ENCODE measurements at places on chromosomes 5 and 9.

DNA sequence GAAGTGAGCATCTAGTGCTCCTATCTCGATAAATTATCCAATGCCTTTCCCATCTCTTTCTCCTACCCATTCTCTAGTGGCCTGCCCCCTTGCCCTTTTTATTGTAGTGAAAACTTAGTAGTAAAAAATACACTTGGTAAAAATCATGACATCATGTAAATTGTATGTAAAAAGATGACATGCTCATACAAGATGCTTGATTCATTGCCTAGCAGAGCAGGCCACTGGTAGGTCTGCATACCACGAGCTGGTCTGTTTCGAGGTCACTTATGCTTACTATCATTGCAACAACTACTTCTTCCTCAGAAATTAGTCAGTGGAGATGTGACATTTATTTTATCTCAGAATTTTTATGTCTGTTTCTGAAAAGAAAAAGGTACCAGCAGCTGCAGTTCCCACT lies 177.3 kb downstream of the C9orf152 start:
- no peak for DNase-seq

GRCh38 chr5:149497357-149497756 lies 53.9 kb downstream of the CSNK1A1 start:
- DNase-seq, result no peak

DNA sequence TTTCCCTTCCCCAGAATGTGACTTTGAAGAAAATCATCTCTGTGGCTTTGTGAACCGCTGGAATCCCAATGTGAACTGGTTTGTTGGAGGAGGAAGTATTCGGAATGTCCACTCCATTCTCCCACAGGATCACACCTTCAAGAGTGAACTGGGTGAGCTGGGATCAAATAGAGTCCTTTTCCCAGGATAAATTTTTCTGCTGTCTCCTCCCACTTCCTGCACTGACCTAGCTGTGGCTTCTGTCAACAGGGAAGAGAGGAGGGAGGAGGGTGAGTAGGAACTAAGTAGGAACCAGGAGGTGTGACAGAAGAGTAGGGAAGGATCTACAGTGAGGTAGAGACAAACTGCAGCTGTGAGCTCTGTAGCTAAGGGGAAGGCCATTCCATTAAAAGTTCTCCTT lies 69.3 kb downstream of the MAMDC2 start:
- DNase-seq, result no peak

DNA sequence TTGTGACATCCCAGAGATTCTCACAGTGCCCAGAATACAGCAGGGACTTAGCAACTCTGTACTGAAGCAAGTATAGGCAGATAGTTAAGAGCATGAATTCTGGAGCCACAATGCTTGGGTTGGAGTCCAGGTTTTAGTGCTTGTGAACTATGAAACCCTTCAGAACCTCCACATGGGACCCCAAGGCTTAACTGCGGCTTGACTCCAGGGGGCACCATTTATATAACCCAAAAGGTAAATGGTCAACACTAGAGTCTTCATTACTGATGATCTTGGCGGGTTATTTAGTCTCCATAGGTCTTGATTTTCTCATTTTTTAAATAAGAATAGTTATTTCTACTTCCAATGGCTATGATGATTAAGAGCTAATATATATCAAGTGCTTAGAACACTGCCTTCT lies 390.3 kb downstream of the TAF11L14 start:
- DNase-seq, result no peak

GRCh38 chr9:121736934-121737462 lies 85.6 kb downstream of the DAB2IP start:
- DNase-seq, result peak; percentile 42

DNA sequence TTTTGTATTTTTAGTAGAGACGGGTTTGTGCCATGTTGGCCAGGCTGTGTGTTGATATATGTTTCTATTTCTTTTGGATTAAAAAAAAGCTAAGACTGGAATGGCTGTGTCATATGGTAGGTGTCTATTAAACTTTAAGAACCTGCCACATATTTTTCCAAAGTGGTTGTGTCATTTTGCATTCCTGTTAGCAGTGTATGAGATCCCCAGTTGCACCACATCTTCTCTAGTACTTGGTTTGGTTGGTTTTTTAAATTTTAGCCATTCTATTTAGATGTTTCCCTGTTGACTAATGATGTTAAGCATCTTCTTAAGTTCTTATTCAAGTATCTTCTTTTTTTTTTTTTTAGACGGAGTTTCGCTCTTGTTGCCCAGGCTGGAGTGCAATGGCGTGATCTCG lies 36.2 kb upstream of the MEGF9 start:
- no peak for DNase-seq

GRCh38 chr5:40227366-40227765 lies 452.3 kb upstream of the PTGER4 start:
- no peak for DNase-seq

- DNase-seq, result no peak
These were observed 2.8 kb upstream of the HBEGF start for GRCh38 chr5:140349244-140349643.

DNA sequence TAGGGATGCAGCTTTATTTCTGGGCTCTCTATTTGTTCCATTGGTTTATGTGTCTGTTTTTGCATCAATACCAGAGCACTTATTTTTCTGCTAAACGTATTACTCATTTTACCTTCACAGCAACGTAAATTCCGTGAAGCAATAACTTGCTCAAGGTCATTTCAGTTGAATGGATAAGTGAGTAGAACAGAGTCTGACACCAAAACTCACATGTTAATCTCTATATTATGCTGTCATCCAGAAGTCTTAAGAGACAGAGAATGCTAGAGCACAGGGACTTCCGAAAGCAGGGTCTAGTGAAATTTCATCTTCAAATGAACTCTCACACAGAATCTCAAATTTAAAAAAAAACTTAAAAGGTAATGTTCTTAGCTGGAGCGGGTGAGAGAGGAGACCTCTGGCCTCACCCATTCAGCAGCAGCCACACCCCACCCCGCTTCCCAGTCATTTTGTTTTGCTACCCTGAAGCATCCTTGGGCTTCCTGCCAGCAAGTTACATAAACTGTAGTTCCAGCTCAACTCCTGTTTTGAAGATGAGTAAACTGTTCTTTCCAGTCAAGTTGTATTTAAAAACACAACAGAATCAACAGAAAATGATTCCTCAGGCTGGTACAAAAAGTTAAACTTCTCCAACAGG lies 69.3 kb downstream of the TRIM36 start:
- no peak for DNase-seq

GRCh38 chr5:76332102-76332501 lies 71.0 kb upstream of the IQGAP2 start:
- DNase-seq, result no peak

GRCh38 chr5:56456002-56456401 lies 222.9 kb upstream of the ANKRD55 start:
- DNase-seq, result no peak

DNA sequence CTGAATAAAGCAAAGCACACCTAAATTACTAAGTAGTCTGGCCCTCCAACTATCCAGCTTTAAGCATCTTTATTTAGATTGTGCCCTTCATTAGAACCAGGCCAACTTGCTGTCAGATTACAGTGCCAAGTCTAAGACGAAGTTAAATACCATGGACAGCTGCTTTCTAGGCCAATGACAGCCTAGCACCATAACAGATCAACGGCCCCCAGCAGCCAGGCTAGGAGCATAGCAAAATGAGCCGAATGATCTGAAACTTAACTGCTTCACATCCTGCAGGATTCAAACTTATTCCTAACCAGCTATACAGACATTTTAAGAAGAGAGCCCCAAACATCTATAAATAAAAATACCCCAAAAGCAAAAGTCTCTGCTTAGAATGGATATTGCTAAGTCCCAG lies 6.8 kb downstream of the SLC24A2 start:
- DNase-seq, result peak; percentile 45

GRCh38 chr9:122220673-122221182 lies 8.0 kb downstream of the LHX6 start:
- DNase-seq, result no peak

- no peak for DNase-seq
These were observed 767 bp downstream of the RALGPS1 start for GRCh38 chr9:126915281-126915816.

DNA sequence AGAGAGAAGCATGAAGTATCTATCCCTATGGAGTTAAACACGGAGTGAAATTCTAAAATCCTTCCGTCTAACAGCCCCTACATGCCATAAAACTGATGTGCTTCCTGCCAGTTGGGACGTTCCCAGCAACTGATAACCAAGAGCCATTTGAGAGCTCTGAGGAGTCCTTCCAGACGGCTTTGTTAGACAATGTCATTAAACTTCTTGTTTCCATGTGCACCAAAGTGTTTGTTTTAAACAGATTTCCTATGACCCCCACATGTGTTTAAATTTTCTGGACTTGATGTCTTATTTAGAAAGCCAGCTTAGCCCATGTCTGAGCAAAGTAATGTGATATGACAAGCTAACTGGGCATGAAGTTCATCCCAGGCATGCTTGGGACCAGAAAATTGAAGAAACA lies 57.2 kb upstream of the LPAR1 start:
- no peak for DNase-seq

- no peak for DNase-seq
These were observed 11.1 kb upstream of the ARAP3 start for GRCh38 chr5:141692919-141693725.

GRCh38 chr9:126205265-126205664 lies 121.4 kb upstream of the MVB12B start:
- no peak for DNase-seq

DNA sequence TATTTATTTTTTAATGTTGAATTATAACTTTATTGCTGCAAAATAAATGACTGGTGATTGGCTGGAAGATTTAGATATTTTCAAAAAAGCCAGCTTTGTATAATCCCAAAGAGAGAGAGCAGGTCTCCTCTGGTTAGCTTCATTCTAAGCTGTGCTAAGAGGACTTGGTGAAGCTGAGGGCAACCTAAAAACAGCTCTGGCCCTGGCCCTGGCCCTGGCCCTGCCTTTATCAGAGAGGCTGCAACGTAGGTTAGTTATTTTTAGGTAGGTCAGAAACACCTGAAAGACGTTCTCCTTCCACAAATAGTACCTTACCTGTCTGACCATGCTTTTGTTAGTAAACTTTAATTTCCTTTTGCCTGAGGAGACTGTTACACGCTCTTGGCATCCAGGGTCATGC lies 58.7 kb downstream of the KLF9 start:
- no peak for DNase-seq

GRCh38 chr5:127562252-127562651 lies 44.8 kb downstream of the PRRC1 start:
- DNase-seq, result peak; percentile 27

DNA sequence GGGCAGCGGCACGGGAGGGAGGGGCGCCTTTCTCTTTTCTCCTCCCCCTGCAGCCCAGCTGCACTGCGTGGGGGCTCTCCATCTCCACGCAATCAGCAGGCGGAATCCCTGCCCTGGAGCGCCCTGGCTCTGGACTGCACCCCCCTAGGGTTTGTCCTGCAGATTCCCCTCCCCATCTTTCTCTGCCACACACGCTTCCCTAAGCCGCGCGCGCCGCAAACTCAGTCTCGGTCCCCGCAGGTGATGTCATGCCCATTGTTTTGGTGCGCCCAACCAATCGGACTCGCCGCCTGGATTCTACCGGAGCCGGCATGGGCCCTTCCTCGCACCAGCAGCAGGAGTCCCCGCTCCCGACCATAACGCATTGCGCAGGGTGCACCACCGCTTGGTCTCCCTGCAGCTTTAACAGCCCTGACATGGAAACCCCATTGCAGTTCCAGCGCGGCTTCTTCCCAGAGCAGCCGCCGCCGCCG lies at the start of gene KCNN2:
Gene KCNN2 (plus strand): TSS at position 347 of the 473 bp plus-strand sequence. CDS start 70 bp downstream, at position 417.
- peak; percentile 68 for DNase-seq

GRCh38 chr5:131353991-131354390 lies 90.1 kb downstream of the CDC42SE2 start:
- no peak for DNase-seq

DNA sequence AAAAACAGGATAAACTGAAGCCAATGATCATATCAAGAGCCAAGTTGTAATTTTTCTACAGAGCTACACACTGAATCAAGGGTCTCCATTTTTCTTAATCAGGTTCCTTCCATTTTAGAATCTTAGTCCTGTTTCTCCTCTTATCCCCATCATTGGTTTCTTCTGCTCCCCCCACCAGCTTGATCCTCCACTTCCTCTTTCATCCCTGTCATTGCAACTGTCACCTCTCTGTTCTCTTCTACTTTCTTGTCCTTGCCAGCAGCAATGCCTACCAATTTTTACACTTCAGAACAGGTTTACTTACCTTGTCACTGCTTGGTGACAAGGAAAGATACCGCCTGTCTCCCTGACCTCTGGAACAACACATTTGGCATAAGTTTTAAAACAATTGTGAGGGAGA lies 97.3 kb downstream of the CFAP90 start:
- no peak for DNase-seq

DNA sequence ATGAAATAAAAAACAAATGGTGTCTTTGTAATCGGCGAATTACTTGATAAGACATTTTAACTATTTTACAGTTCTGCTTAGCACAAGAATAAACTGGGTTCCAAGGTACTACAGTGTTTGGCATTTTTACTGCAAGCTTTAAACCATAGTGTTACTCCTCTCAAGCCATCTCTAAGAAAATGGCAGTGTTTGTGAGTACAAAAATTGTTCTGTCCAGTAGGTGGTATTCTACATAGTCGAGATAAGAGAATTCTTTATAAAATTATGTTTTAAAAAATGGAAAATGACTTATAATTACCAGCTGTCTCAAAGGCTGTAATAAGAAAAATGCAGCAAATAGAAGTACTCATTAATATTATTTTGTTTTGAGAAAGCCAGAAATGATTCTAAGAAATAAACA lies 3.2 kb downstream of the SMIM15 start:
- DNase-seq, result no peak

DNA sequence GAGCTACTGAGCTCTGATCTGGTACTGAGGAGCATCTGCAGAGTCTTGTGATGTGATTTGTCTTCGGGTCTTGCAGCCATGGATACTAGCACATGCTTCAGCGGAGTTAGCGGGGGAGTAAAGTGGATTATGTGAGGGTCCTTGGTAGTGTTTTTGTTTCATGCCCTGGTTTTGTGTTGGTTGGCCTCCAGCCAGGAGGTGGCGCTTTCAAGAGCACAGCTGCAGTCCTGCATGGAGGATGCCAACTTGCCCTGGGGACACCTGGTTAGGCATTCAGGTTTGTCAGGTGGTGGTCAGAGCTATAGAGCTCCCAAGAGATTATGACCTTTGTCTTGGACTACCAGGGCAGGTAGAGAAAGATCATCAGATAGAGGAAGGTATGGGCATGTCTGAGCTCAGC lies 185.8 kb upstream of the CDH6 start:
- no peak for DNase-seq

GRCh38 chr5:115343855-115344254 lies 47.4 kb upstream of the CCDC112 start:
- no peak for DNase-seq

GRCh38 chr9:117480253-117480652 lies 65.4 kb upstream of the ASTN2 start:
- DNase-seq, result no peak
